ENCODE measurements at places on chromosomes 16 and 17.

DNA sequence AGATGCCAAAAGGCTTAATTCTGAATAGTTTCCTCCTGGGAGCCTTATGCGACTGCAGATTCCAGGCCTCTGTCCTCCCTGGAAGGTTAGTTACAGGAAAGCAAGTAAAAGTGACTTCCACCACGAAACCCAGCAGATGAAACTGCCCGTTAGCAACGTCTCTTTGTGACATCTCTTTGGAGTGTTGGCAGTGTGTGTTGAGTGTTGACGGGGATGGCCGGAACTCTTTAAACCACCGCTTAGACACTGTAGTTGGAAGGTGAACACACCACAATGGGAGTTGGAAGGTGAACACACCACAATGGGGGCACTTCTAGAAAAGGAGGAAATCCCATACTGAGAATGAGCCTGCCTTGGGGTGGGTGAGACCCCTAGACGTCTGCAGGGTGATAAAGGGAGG, 858 bp downstream of the SKAP1 start:
- DNase-seq: no peak

DNA sequence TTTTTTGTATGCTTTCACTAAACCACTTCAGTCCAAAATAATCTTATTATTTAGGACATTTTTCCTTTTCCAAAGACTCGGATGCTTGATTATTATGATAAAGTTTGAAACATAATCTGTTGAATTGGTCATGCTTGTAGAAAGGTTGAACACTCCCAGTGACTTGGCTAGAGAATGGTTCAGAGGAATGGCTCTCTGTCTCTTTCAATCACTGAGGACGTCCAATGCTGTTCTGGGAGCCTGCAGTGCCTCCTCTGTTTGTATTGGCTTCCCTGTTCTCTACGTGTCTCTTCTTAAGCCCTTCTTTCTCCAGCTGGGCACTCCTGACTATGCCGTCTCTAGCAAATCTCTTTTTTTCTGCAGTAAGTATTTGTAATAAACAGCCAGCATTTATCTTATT, 369.0 kb upstream of the DYNLRB2 start:
- DNase-seq: no peak

GRCh38 chr16:68331879-68332410, 21.1 kb downstream of the PRMT7 start:
- no peak for DNase-seq

DNA sequence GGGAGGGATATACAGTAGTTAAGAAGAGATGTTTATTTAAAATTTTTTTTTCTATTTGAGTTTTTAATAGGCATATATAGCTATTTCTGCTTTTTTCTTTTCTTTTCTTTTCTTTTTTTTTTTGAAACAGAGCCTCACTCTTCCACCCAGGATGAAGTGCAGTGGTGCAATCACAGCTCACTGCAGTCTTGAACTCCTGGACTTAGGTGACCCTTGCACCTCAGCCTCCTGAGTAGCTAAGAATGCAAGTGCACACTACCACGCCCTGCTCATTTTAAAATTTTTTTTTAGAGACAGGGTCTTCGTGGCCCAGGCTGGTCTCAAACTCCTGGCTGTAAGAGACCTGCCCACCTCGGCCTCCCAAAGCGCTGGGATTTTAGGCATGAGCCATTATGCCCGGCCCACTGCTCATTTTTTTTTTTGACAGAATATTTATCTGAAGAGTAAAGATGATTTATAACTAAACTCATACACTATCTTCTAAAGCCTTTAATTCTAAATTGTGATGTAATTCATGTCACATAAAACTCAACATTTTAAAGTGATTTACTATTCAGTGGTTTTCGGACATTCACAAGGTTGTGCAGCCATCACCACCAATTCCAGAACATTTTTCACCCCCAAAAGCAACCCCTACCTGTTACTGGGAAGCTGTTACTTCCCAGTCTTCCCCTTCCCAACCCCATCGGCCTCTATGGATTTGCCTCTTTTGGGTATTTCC, 106.0 kb downstream of the VPS53 start:
- no peak for DNase-seq

DNA sequence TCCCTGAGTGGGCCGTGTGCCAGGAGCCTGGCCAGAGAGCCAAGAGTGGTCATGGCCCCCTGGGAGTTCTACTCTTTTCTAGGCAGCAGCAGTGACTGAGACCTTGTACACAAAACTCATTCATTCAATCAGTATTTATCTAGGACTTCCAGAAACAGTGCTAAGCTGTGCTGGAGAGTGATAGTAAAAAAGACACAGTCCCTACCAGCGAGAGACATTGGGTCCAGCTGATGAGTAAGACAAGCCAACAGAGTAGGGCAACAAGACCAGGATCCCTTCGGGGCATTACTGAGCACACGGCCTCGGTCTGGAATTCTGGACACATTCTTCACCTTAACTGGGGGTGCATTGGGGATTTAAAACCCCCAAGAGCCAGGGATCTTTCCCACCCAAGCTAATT, 20.2 kb downstream of the CBX4 start:
- DNase-seq: no peak

DNA sequence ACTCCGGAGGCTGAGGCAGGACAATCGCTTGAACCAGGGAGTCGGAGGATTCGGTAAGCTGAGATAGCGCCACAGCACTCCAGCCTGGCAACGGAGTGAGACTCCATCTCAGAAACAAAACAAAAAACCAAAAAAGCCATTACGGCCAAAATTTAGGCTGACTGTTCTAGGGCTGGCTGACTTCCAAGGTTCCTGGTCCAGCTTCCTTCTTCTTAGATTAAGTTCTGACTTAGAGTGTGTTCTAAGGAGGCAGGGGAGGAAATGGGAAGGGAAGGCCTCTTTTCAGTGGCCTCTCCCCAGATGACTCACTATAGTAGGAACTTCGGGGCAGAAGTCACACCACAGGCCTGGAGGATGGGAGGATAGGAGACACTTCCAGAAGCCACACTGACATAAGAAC, 27.7 kb upstream of the CLEC18B start:
- DNase-seq: peak; percentile 92

All from right atrium auricular region (tissue), 2 donors.